ENCODE measurements at places on chromosomes 3 and 15. TPM values are rescaled to one million over a fixed set of nuclear protein-coding genes. Genes with fewer than 3 reads are reported as not detected.

DNA sequence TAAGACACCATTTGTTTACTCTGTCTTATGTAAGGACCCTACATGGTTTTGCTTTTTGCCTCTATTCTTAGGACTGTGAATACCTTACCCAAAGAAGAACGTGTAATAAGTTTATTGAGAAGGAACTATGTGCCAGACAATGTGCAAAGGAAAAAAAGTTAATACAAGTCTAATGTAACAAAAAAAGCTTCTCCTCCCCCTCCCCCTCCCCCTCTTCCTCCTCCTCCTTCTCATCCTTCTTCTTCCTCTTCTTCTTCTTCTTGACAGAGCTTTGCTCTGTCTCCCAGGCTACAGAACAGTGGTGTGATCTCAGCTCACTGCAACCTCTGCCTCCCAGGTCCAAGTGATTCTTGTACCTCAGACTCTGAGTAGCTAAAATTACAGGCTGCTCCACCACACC lies 50.9 kb upstream of the MITF start:
- no peak for DNase-seq

DNA sequence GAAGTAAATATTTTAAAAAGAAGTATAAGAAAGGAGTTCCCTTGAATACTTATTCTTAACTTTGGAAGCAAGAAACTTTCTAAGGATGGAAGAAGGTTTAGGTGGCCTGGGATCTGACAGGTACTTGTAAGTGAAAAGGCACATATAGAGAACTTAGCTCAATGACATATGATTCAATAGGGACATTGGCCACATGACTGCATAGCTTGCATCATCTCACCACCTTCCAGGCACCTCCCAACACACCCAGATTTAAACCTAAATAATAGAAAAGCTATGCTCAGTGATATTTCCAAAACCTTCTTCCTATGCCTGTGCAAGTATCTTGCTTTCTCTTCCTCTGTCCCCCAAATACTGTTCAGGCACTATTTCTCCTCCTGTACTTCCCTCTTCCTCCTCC lies 4.7 kb upstream of the P2RY1 start:
- no peak for DNase-seq

CHRM5 gene
- total RNA-seq, result not detected

AADACL2 gene
- not detected for total RNA-seq

DNA sequence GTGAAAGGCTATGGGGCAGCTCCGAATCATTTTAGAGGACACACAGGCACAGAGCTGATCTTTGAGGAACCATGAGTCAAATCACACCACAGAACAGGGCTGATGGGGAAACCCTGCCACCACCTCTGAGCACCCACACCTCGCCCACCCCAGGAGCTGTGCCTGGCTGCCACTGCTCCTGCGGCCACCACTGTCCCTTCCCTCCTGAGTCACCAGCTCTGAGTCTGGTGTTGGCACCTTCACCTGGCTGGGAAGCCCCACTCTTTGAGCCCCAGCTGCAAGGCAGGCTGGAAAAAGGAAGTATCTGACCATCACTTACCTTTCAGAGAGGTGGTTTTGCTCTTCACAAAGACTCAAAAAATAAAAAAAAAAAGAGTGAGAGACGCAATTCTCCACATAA lies 63.6 kb upstream of the MEF2A start:
- DNase-seq, result no peak

TGM4 gene
- total RNA-seq, result not detected

OCA2 gene
- total RNA-seq, result not detected

BFSP2 gene
- not detected for total RNA-seq

- no peak for DNase-seq
These were observed 249.3 kb upstream of the ZNF717 start for GRCh38 chr3:76034649-76035048.

LARP6 gene
- total RNA-seq, result 4.4 TPM

GRCh38 chr3:100850701-100851100 lies 141.4 kb downstream of the TFG start:
- no peak for DNase-seq

PAK2 gene
- total RNA-seq, result 29.5 TPM

- DNase-seq, result no peak
These were observed 230.0 kb downstream of the ADAMTS9 start for GRCh38 chr3:64457811-64458210.

LRRIQ4 gene
- total RNA-seq, result not detected

DNA sequence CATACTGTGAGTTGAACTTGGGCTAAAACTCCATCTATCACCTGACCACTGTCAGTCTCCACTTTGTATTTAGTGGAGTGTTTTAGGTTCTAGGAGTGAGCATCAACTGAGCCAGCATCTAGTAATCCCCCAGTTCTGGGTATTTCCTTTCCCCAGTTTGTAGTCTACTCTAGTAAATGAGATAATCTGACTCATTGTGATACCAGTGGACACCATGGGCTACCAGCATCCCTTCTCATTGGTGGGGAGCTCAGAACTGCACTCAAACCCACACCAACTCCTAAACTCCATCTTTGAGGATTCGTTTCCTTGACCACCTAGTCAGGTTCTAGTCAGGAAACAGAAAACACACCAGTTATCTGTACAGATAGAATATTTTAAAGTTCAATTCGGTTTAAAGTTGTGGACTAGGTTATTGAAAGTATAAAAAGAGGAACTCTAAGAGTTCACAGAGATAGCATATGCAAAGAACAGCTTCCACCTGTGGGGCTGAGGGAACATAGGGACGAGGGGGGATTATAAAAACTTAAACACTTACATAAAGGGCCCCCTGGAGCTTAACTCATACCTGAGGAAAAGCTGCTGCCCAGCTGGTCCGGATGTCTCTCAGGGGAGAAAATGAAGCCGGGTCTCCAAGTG lies 36.0 kb downstream of the LEO1 start:
- no peak for DNase-seq
